K562 (cell line): ENCODE measurements at places on chromosomes 12 and 14.

- DNase-seq = no peak
Measured at GRCh38 chr12:104615048-104615561, 158.4 kb downstream of the CHST11 start.

DNA sequence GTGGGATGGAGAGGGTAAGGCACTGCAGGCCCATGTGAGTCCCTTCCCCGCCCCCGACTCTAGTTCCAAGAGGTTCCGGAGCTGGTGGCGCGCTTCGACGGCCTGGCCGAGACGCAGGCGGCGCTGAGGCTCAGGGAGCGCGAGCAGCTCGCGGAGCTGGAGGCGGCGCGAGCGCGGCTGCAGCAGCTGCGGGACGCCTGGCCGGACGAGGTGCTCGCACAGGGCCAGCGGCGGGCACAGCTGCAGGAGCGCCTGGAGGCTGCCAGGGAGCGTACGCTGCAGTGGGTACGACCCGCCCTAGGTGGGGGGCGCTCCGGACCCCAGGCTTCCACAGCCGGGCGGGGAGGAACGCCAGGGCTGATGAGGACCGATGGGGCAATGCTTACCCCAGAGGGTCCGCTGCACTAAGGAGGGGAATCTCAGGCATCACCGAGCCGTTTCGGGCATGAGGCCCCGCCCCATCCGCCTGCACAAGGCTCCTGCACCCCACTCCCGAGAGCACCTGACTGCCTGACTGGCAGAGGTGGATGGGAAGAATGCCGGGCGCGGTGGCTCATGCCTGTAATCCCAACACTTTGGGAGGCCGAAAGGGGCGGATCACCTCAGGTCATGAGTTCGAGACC lies 4.9 kb downstream of the CFAP73 start:
- DNase-seq = no peak

- peak; percentile 29 for DNase-seq
Measured at GRCh38 chr12:48788854-48789775, at the start of gene ADCY6. Gene ADCY6, minus strand, starts transcription at chr12:48789089. Its CDS starts 5,655 bp downstream, at chr12:48783434.

DNA sequence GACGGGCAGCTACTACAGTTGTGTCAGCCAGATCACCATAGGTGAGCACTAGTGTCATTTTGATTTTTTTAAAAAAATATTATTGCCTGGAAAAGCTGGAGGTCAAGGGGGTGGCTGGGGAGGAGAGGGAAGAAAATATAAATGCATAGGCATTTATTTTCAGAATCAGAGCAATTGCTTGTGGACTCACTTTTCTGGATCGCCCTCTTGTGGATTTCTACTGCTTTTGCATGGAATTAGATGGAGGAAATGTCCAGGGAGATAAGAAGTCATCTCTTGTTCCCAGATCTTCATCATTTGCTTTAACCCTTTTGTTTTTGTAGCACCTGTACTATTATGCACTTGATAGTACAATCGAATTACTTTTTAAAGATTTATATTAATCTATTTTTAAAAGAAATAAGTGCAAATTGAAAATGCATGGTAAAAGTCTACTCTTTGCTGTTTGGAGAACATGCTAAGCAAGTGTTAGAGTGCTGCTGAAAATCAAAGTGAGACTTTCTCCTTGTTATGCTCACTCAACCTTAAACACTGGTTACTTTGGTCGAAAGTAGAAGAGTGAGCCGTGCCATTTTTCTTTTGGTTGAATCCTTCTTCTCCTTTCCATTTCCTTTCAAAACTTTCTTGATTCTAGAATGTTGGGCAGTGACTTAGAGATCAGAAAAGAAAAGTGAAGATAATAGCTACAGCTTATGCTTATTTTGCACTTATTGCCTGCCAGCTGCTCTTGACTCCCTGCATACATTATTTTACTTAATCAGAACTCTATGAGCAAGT lies 60.6 kb upstream of the ANO4 start:
- DNase-seq = no peak

DNA sequence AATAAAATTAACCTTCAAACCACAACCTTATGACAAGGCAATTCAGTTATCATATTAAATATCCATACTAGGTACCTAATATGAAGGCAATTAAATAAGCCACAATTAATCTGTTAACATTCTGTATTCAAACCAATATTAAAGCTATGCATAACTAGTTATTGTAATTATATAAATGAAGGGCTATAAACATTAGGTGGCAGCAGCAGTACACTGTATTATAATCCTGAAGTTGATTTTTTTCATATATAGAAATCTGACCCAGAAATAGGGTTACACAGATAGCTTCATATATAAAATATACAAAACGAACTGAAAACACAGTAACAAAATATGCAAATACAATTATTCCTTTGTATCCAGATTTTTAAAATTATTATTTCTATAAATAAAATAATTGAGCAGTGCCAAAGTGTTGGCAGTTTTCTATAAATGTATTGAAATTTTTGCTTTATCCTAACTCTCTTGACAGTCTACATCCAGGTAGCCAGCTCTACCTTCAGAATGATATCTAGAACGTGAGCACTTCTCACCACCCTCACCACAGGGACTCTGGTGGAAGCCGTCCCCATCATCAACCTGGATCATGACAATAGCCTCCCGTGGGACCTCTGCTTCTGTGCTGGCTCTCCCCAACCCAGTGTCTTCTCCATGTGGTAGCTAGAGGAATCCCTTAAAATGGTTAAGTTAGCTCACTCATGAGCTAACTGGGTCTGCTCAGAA lies 136.2 kb downstream of the MED13L start:
- no peak for DNase-seq
